ENCODE measurements at places on chromosomes 16 and 17.
A peak's percentile ranks its signal among the peaks of the same experiment; 100 is the strongest.

DNA sequence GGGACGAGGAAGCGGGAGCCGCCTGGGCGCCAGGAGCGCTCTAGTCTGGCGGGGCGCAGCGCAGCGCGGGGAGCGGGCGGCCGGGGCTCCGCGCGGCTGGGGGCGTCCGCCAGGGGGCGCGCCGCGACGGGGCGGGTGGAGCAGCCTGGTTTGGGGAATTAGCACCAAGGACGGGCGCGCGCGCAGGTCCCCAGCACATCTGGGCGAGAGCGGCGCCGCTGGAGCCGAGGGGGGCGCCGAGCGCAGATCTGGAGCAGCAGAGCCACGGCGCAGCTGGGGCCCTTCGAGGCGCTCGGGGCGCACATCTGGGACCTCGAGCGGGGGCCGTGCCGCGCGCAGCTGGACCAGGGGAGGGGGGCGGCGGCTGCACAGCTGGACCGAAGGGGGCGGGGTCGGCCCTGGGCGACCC lies at the start of gene NXPH3:
TSS of gene NXPH3 (plus strand) at position 193 of the 409 bp plus-strand sequence. CDS start 349 bp downstream, outside the sequence.
- peak; percentile 73 for DNase-seq

DNA sequence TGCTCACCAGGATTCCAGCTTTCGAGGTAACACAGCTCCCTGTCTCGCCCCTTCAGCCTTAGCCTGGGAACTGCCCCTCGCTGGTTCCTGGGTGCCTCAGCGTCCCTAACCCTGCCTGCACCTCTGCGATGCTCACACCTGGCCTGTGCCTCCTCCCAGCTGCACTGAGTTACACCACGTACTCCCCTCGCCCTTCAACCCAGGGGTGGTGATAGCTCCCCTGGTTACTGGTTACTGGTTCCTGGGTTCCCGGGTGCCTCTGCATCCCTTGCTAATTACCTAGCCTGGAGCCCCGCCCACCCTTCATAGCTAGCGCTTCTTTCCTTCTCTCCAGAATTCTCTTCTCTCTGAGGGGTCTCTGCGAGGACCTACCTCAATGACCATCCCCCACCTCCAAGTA lies 65.3 kb upstream of the PLCG2 start:
- DNase-seq, result no peak

DNA sequence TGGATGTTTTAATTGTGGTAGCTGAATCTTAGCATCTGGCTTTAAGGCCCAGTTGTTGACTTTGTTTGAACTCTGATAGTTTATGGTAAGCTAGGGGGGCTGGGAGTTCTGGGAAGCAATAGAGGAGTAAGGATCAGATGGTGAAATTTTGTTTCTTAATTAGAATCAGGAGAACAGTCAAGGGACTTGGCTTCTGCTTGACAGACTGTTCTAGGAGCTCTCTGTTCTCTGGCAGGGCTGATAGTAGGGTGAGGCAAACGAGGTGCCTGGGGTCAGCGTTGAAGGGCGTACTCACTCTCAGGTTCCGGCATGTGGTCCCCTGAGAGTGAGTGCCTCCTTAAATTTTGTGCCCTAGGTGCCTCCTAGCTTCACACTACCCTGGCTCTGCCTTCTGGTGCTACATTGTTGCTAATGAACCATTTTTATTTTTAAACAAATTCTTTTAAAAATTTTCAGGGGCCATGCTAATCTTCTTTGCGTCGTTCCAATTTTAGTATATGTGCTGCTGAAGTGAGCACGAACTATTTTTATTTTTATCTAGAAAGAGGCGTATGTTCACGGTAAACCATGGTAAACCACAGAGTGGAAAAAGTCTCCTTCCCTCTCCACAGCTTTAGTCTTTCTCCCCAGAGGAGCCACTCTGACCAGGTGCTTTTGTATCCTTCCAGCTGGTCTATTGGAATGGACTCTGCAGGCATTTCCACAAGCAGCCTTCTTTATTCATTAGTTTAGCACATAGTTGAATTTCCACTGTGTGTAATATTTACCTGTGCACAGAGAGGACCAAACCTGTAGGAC lies 19.7 kb downstream of the SLC7A6 start:
- no peak for DNase-seq

DNA sequence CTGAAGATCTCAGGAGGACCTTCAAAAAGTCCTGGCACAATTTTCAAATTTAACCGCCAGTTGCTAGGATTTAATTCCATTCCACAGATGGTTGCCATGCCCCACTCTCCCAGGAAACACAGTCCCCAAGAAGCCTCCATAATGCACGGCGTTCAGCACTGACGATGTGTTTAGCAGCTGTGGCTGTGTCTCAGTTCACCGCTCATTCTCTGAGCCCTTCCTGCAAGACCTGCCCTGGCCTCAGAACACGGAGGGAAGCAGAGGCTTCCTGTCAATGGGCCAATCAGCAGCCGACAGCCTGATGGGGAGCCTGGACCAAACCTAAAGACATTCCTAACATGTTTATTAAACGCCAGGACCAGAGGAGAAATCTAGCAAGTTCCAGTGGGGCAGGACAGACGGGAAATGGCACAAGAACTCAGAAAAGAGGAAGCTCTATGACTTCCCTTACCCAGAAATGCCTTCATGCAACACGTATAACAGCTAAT lies 4.9 kb downstream of the MYLK3 start:
- peak; percentile 26 for DNase-seq

DNA sequence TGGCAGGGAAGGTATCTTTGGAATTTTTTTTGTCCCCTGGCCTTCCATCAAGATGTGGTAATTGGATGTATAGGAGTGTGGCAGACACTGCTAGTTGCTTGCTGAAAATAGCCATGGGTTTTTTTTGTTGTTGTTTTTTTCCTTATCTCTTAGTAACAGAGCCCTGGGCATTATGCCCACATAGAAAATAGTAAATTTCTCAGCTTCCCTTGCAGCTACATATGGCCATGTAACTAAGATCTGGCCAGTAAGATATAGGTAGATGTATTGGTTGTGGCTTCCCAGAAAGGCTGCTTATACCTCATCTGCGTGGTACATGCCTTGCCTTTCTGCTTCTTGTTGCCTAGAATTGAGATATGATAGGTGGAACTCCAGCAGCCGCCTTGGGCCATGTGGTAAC lies 349.9 kb downstream of the CPPED1 start:
- peak; percentile 9 for DNase-seq

DNA sequence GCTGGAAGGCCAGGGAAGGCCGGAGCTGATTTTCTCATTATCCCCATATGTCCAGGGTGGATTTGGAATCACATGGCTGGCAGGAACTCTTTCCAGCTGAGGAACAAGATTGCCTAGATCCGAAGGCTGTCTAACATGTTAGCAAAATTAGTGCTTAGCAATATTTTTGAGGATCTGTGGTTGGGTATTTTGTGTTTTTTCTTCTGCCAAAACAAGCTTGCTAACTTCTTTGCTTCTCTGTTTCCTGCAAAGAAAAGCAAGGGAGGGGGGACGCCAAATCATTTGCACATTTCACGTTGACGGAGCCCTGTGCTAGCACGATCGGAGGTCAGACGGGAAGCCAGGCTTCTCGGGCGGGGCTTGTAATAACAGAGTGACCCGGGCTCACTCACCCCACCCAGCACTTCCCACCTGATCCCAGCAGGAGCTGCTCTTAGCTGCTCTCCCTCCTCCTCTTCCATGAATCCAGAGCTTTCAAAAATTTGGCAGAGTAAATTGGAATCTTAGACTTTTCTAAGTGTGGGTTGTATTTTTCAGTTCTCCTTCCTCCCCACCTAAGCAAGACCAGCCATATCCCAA lies 33.3 kb upstream of the FOXF1 start:
- DNase-seq, result no peak

GRCh38 chr17:63382826-63383225 lies 63.3 kb downstream of the CYB561 start:
- DNase-seq, result no peak

DNA sequence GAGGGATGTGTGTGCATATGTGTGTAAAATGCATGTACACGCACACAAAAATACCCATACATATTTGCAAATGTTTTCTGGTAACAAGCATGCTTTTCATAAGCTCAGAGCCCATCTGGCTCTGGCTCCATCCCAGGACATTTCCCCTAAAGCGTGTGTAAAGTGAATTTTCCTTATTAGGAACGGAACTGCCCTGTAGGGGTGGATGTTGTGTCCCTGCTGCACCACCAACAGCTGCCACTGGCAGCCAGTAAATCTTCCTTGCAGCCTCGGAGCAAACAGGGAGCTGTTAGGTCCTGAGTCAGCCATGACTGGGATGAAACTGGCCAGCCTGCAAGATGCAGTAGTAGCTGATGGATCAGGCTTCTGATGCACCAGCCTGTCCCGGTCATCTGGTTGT lies 393.5 kb downstream of the UTP18 start:
- no peak for DNase-seq

Measured in erythroblast (primary cell).